ENCODE measurements at places on chromosomes 4 and X. TPM values are rescaled to one million over a fixed set of nuclear protein-coding genes. Genes with fewer than 3 reads are reported as not detected.

GRCh38 chr4:183832776-183833450, 72.2 kb upstream of the STOX2 start:
- no peak overlapping the region for H3K27ac ChIP-seq
- H3K4me3 ChIP-seq: no peak overlapping the region
- H3K4me1 ChIP-seq: peaks cover 10% of the 10 kb centered on the region
- no peaks in the 10 kb centered on the region for H3K27me3 ChIP-seq

DNA sequence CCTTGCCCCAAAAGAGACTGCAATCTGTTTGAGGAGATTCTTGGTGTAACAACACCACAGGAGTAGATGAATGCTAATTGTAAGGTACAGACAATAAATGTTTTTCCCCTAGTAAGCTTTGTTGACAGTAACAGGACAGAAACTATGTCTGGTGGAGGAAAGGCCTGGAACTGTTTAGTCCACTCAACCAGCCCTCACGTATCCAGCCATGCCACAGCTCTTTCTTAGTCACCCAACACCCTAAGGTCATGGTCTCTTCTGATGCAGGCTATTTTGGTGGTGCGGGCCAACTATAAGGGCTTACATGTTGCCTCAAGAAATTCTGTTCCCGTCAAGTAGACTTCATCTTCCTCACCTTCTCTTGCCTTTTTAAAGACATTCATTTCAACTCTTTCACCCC, 75.9 kb upstream of the GAB1 start:
- H3K36me3 ChIP-seq: no peaks in the 10 kb centered on the region
- H3K4me3 ChIP-seq: no peak overlapping the region
- no peaks in the 10 kb centered on the region for H3K27me3 ChIP-seq
- H3K27ac ChIP-seq: no peak overlapping the region

GRCh38 chrX:38634665-38635064, 73.3 kb downstream of the TSPAN7 start:
- no peak overlapping the region for H3K4me3 ChIP-seq
- H3K4me1 ChIP-seq: no peaks in the 10 kb centered on the region
- no peak for DNase-seq
- H3K36me3 ChIP-seq: no peaks in the 10 kb centered on the region
- no peaks in the 10 kb centered on the region for H3K27me3 ChIP-seq

GRCh38 chrX:120485315-120485637, 16.2 kb upstream of the LAMP2 start:
- peak overlapping the region; percentile 52 for H3K4me3 ChIP-seq
- no peaks in the 10 kb centered on the region for H3K4me1 ChIP-seq
- no peak overlapping the region for H3K27ac ChIP-seq
- no peaks in the 10 kb centered on the region for H3K27me3 ChIP-seq
- no peaks in the 10 kb centered on the region for H3K36me3 ChIP-seq

- no peak for DNase-seq
- no peaks in the 10 kb centered on the region for H3K36me3 ChIP-seq
Observed at GRCh38 chr4:153521999-153522801, 56.0 kb downstream of the TMEM131L start.

DNA sequence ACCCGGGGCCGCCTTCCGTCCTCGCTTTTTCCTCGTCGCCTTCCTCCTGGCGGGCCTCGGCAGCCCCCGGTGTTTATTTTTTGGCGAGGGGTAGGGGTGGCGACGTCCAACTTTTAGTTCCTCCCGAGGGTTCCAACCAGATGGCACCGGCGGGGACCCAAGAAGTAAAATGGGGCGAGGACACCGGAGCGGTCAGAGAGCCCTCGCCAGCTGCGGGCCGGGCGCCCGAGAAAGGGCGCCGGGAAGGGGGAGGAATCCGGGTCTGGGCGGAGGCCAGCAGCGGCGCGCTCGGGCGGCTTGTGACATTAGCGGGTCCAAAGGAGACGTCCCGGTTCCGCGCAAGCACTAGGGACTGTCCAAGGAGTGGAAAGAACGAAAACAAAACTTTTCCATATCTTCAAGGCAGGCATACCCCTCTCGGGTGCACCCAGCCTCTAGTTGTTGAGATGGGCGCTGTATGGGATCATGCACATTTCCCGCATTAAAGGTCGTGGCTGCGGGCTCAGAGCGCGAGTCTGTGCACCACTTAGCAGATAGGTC, 691 bp upstream of the USP46 start:
- no peaks in the 10 kb centered on the region for H3K27me3 ChIP-seq
- DNase-seq: peak; percentile 79
- peak overlapping the region; percentile 86 for H3K27ac ChIP-seq
- H3K36me3 ChIP-seq: no peaks in the 10 kb centered on the region

- no peaks in the 10 kb centered on the region for H3K4me1 ChIP-seq
- no peak overlapping the region for H3K27ac ChIP-seq
- H3K36me3 ChIP-seq: no peaks in the 10 kb centered on the region
- H3K27me3 ChIP-seq: no peaks in the 10 kb centered on the region
Observed at GRCh38 chrX:38558686-38559085, 2.7 kb upstream of the TSPAN7 start.

Gene TKTL2
- not detected for polyA plus RNA-seq

Gene UGT2A1
- polyA plus RNA-seq: not detected

Gene CYLC1
- polyA plus RNA-seq: not detected
